ENCODE measurements at places on chromosomes 11 and 22. TPM values are rescaled to one million over a fixed set of nuclear protein-coding genes. Genes with fewer than 3 reads are reported as not detected.
A peak's percentile ranks its signal among the peaks of the same experiment; 100 is the strongest.

FOLR2 gene
- total RNA-seq: not detected

MUC15 gene
- total RNA-seq: not detected

PLXNB2 gene
- total RNA-seq: 3.0 TPM

RIMBP3C gene
- 1.2 TPM for total RNA-seq

TRIM6 gene
- not detected for total RNA-seq

KCTD14 gene
- 0.17 TPM for total RNA-seq

SCGB1A1 gene
- total RNA-seq: not detected

OR51Q1 gene
- total RNA-seq: not detected

- no peak overlapping the region for H3K4me3 ChIP-seq
- H3K27ac ChIP-seq: peak overlapping the region; percentile 61
- no peak for DNase-seq
- peaks cover 7% of the 10 kb centered on the region for H3K4me1 ChIP-seq
- peaks cover 6% of the 10 kb centered on the region for H3K27me3 ChIP-seq
- no peaks in the 10 kb centered on the region for H3K36me3 ChIP-seq
Observed at GRCh38 chr22:19518635-19519034, 5.6 kb downstream of the CLDN5 start.

DNA sequence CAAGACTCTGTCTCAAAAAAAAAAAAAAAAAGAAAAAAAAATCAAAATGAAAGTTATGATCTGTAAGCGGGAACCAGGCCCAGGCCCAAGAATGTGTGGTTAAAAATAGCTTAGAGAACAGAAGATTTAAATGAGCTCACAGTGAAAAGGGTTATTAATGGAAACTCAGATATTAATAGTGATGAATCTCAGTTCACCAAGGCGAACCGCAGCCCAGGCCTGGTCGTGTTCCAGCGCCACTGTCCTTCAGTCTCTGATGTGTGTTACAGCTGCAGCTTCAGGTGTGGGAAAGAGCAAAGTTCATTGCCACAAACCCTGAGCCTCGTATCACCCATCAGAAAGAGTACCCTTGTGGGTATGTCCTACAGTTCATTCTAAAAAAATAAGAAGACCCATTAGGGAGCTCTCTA, 107.1 kb downstream of the GAB2 start:
- H3K4me1 ChIP-seq: peaks cover 12% of the 10 kb centered on the region
- DNase-seq: no peak
- H3K4me3 ChIP-seq: no peak overlapping the region
- H3K36me3 ChIP-seq: peaks cover 4% of the 10 kb centered on the region
- H3K27ac ChIP-seq: no peak overlapping the region

DNA sequence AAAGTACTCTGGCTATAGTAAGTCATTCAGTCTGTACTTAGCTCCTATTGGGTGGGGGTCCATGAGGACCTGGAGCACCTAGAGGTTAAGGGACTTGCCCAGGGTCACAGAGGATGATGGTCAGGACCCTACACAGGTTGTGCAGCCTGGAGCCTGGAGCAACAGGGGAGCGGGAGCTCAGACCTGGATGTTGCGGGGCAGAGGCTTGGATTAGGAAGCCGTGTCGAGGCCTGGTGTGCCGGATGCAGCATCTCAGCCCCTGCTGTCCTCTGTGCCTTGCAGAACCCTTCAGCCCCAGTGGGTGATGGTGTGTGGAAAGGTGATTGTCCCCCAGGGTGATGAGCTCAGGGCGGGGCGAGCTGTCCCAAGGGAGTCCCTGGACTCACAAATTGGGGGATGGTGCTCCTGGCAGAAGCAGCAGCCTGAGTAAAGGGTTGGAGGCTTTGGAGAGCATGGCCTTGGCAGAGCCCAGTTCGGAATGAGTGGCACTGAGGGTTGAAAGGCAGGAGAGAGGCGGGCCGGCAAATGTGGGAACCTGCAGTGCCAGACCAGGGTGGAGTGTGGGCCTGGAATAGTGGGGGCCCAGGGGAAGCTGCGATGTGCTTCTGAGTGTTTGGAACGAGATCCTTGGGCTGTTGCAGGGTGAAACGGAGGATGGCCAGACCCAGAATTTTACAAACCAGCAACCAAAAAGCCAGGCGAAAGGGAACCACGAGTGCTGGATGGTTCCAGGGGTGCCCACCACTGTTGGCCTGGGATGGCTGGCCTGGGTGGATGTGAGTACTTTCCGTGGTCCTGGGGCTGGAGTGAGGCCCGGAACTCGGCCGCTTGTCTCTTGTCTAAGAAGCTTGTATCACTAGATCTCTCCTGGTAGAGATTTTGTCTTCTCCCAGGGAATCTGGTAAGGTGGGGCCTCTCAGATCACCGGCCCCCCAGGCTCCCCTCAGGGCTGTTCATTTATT, 2.9 kb downstream of the TPCN2 start:
- DNase-seq: no peak
- H3K36me3 ChIP-seq: no peaks in the 10 kb centered on the region
- H3K4me3 ChIP-seq: no peak overlapping the region
- peaks cover 2% of the 10 kb centered on the region for H3K27me3 ChIP-seq

- H3K27me3 ChIP-seq: no peaks in the 10 kb centered on the region
- H3K4me1 ChIP-seq: no peaks in the 10 kb centered on the region
- H3K4me3 ChIP-seq: no peak overlapping the region
- no peak overlapping the region for H3K27ac ChIP-seq
- no peaks in the 10 kb centered on the region for H3K36me3 ChIP-seq
- DNase-seq: no peak
Observed at GRCh38 chr11:83979593-83979992, 693.4 kb upstream of the CCDC90B start.

DNA sequence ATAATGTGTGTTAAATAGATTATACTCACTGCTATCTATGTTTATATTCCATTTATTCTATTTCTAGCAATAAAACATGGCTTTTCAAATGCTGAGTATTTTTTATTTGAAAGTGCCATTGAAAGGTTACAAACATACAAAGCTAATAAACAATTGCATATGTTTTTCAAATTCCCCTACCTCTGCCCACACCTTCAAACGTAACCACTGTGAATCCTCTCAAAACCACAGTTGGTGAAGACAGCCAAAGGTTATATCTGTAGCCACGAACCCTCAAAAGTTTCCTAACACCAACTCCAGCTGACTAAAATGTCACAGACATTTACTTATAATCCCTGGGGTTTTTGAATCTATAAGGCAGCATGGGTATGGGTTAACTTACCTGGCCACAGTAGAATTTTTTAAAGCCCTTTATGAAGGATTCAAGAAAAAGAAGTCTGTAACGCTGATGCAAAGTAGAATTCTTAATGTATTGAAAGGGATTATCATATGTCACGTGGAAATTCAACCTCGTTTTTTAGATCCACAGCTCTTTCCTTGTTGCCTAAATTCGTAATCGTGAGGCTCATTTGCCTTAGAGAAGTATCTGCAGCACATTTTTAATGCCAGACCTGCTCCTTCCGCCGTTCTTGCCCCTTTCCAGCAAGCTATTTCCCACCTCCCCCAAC, 122.5 kb upstream of the ZC3H12C start:
- no peak overlapping the region for H3K4me3 ChIP-seq
- no peak for DNase-seq
- no peak overlapping the region for H3K27ac ChIP-seq
- H3K4me1 ChIP-seq: no peaks in the 10 kb centered on the region
- H3K27me3 ChIP-seq: peaks cover 16% of the 10 kb centered on the region

DNA sequence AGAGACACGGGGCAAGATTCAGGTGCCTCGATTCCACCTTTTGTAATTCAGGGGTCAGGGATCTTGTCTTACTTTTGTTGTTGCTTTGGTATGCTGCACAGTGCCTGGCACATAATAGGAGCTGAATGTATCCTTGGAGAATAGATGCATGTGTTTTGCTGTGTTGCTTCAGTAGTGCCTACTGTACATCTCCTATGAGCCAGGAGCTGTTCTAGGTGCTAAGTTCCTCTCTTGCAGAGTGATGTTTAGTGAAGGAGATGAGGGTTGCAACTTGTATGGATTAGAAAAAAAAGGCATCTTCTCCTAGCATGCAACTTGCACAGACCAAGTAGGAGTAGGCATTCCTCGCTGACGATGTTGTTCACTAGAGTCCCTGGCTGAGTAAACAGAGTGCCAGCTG, 555.4 kb downstream of the NTM start:
- no peaks in the 10 kb centered on the region for H3K27me3 ChIP-seq
- H3K4me3 ChIP-seq: no peak overlapping the region
- H3K4me1 ChIP-seq: no peaks in the 10 kb centered on the region
- no peaks in the 10 kb centered on the region for H3K36me3 ChIP-seq

GRCh38 chr11:47791774-47792430, 24.8 kb upstream of the FNBP4 start:
- H3K4me1 ChIP-seq: no peaks in the 10 kb centered on the region
- no peaks in the 10 kb centered on the region for H3K27me3 ChIP-seq
- no peak for DNase-seq
- no peak overlapping the region for H3K27ac ChIP-seq
- H3K4me3 ChIP-seq: no peak overlapping the region
- H3K36me3 ChIP-seq: no peaks in the 10 kb centered on the region

DNA sequence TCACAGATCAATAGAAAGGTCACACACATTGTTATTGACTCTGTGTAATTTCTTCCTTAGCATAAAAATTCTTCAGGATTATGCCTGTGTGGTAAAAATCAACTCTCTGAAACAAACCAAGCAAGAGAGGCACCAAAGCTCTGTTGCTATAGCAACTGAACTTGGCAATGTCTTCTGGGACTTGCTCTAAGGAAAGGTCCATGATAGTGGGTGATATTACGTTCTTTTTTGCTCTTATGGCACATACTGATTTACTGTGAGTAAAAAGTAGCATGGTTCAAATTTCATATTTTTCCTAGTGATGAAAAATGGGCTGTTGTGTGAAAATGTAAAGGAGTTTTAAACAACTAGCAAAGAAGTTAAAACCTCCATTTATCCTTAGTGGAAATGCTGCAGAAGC, 66.4 kb downstream of the SVIP start:
- no peaks in the 10 kb centered on the region for H3K27me3 ChIP-seq
- DNase-seq: no peak
- H3K36me3 ChIP-seq: no peaks in the 10 kb centered on the region
- H3K4me1 ChIP-seq: no peaks in the 10 kb centered on the region

DNA sequence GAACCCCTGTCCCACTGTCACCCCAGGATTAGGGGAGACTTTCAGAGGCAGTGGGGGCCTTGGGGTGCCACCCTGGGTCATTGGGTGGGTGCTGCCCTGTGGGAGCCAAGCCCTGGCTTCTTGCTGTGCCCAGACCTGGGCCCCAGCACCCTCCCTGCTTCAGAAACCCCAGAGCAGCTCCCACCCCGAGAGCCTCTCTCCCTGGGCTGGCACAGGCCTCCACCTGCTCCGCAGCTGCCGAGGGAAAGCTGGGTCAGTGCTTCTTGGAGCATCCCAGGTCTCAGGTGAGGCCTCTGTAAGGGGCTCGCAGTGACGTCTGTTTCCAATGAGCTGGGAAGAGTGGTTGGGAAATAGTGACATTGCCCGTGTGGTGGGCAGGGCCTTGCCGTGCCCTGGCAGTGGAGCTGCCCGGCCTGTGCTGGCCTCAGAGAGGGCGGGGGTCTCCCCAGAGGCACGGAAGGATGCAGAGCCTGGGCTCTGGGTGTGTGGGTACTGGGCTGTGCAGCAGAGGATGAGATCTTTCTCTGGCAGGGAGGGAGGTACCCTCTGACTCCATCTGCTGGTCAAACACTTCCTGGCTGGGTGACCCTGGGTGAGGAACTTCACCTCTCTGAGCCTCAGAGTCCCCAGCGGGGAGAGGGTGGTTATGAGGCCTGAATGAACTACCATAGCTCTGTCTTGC, 23.0 kb downstream of the C22orf23 start:
- H3K27me3 ChIP-seq: no peaks in the 10 kb centered on the region
- no peak for DNase-seq
- H3K27ac ChIP-seq: peak overlapping the region; percentile 14
- H3K4me1 ChIP-seq: peaks cover 13% of the 10 kb centered on the region
- peaks cover 4% of the 10 kb centered on the region for H3K36me3 ChIP-seq

DNA sequence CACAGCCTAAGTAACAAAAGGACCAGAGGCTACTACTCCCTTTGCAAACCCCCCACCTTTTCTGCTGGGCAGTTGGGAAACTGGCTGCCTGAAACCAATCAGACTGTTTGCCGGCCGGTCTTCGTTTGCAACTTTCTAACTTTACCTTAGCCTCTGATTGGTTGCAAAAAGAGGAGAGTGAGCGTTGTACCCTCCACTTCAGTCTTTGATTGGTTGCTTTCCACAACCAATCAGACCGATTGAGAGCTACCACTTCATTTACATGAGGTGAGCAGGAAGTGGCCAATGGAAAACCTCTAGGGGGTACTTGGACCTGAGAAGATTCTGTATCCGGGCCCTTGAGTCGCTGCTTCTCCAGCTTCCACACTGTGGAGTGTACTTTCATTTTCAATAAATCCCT, 18.8 kb upstream of the CLNS1A start:
- H3K36me3 ChIP-seq: no peaks in the 10 kb centered on the region
- no peaks in the 10 kb centered on the region for H3K27me3 ChIP-seq
- no peak for DNase-seq
- no peak overlapping the region for H3K4me3 ChIP-seq

- H3K36me3 ChIP-seq: peaks cover 2% of the 10 kb centered on the region
- H3K27me3 ChIP-seq: no peaks in the 10 kb centered on the region
- no peak for DNase-seq
- H3K4me1 ChIP-seq: peaks cover 7% of the 10 kb centered on the region
- H3K27ac ChIP-seq: no peak overlapping the region
Observed at GRCh38 chr11:72953637-72954036, 139.4 kb downstream of the ATG16L2 start.

DNA sequence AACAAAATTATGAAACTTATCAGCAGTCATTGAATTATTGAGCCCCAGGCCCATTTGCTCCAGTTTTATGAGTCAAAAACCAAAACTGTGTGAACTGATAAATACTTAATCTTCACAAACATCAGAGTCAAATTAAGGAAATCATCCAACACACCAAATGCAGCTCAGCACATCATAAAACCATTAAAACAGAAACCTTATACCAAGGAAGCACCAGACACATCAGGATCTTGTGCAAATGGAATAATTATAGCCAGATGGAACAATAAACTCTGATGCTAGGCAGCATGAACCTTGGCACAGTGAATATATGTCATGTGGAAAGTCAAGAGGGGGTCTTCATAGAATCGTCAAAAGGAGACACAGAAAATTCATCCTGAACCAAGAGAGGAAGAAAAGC, 410.7 kb upstream of the API5 start:
- H3K27ac ChIP-seq: no peak overlapping the region
- H3K4me3 ChIP-seq: no peak overlapping the region
- no peak for DNase-seq
- H3K4me1 ChIP-seq: no peaks in the 10 kb centered on the region
- H3K27me3 ChIP-seq: no peaks in the 10 kb centered on the region
- no peaks in the 10 kb centered on the region for H3K36me3 ChIP-seq

DNA sequence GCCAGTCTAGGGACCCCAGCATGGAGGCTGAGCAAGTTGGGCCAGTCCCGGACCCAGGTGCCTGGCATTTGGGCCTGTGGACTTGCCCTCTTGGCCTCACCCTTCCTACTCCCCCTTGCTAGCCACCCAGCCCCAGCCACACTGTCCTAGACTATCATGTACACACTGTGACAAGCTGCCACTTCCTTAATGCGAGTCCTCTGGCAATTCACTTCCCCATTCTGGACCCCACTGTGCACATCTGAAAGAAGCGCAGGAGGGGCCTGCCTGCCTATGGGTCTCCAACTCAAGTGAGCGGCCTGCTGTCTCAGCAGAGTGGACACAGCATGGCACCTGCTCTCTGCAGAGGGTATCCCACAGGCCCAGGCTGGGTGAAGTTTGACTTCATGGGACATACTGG, 68.5 kb upstream of the LMO1 start:
- no peaks in the 10 kb centered on the region for H3K36me3 ChIP-seq
- peaks cover 14% of the 10 kb centered on the region for H3K27me3 ChIP-seq
- H3K4me1 ChIP-seq: peaks cover 3% of the 10 kb centered on the region
- DNase-seq: no peak
- H3K27ac ChIP-seq: no peak overlapping the region
- no peak overlapping the region for H3K4me3 ChIP-seq
